ENCODE measurements at places on chromosomes 13 and 19.

DNA sequence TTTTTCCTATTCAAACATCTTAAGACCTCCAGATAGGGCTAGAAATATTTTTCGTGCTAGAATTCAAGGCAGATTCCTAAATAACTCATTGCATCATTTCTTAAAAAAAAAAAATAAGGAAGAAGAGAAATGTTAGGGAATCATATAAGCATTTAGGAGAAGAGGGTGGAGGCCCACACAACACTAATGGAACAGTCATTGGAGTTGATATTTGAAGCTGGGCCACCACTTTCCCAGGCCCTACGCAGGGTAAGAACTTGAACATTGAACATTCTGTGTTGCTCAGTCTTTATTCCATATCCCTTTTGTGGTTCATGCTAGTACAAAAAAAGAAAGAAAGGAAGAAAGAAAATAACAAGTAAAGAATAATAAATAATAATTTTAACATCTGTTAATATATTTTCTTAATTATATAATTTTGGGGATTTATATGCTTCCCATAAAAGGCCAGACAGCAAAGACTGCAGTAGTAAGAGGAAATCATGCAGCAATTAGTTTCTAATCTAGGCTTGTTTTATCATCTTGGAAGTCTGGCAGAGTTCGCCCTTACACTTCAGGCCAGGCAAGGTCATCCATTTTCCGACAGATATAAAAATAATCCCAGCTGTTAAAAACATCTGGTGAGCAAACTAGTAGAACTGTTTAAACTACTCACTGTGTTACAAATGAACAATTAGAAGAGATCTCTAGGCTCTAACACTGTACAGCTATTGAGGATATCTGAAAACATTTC is 127.7 kb downstream of the FRY start:
- DNase-seq, result no peak

- DNase-seq, result no peak
Observed at GRCh38 chr13:40079721-40080120, 424.3 kb downstream of the COG6 start.

GRCh38 chr13:45109102-45109720 is 11.1 kb upstream of the GTF2F2 start:
- no peak for DNase-seq

GRCh38 chr19:27779954-27780353 is 1433.0 kb downstream of the UQCRFS1 start:
- no peak for DNase-seq

DNA sequence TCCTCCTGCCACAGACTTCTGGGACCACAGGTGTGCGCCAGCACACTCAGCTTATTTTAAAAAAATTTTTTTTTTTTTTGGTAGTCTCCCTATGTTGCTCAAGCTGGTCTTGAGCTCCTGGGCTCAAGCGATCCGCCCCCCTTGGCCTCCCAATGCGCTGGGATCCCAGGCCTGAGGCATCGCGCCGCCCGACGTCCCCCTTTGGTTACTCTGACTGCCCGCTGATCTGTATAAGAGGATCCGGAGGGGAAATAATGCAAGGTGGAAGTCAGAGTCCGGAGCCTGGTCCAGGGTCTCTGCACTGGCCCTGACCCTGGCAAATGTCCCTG is 486 bp upstream of the ZNF805 start:
- no peak for DNase-seq

GRCh38 chr19:35030257-35031071 is at the start of gene SCN1B:
Gene SCN1B, plus strand, starts transcription at chr19:35030470. Its CDS starts 351 bp downstream, at chr19:35030821.
- DNase-seq, result peak; percentile 95

- DNase-seq, result no peak
Observed at GRCh38 chr13:28530729-28531076, 35.8 kb upstream of the FLT1 start.

DNA sequence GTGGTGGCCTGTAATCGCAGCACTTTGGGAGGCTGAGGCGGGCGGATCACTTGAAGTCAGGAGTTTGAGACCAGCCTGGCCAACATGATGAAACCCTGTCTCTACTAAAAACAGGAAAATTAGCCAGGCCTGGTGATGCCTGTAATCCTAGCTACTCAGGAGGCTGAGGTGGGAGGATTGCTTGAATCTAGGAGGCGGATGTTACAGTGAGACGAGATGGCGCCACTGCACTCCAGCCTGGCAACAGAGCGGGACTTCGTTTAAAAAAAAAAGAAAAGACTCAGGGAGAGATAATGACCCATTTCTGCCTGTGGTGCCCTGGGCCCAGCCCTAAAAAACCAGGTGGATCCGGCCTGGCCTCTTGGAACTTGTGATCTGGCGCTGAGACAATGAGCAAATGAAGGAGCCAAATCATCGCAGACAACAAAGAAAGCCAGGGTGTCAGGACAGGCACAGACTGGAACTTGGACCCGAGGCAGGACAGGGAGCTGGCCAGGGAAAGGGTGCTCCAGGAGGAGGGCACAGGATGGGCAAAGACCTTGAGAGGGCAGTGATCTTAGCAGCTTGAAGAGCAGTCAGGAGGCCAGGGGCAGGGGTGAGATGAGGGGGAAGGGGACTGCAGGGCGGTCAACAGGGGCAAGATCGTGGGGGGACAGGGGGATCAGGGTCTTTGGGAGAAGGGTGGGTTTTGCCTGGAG is 962 bp upstream of the JAK3 start:
- DNase-seq, result no peak

DNA sequence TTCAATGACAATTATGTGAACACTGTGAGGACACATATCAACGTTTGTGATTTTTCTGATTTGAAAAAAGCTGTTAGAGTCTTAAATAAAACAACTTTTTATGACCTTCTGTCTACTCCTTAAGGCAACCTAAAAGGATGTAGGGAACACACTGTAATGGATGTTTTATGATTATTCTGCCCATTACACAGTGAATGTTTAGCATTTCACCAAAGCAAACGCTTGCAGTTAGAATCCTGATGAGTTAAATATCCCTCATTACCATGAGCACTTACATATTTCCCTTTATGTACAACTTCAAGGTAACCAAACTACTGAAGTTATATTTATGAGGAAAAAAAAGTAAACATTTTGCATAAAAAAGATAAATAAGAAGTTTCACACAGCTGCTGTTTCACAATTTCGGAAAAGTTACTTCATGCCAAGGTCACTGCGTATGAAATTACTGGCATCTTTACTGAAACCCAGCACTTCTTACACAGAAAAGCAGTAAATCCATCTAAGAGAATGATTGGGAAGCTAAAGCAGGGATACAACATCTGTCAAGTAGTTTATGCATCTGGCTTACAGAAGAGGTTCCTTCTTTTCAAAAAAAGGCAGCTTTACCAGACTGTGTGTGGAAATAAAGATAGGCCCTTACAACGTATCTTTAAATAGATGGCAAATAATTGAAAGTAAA is 733.7 kb upstream of the ATXN8OS start:
- DNase-seq, result no peak

GRCh38 chr19:31832176-31832548 is 482.9 kb upstream of the TSHZ3 start:
- no peak for DNase-seq

- no peak for DNase-seq
Observed at GRCh38 chr19:41787055-41787454, 9.3 kb upstream of the CEACAM3 start.

- DNase-seq, result no peak
Observed at GRCh38 chr13:49343255-49343654, 95.5 kb downstream of the CDADC1 start.

DNA sequence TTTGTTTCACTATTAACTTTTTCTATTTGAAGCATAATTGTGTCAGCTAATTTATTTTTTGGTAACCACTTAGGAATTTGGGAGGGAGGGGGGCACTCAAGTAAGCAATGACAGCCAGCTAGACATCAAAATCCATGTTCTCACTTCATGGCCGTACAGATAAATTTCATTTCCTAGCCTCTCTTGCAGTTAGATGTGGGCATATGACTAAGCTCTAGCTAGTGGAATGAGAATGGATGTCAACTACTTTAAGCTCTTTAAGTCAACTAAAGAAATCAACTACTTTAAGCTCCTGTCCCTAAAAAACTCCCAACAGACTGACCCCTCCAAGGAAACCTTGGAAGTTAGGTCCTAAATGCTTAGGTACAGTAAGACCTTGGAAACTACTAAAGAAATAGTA is 92.0 kb downstream of the KCNRG start:
- no peak for DNase-seq

GRCh38 chr19:8831373-8831772 is 731 bp downstream of the ZNF558 start:
- DNase-seq, result no peak

GRCh38 chr13:75770592-75771011 is 134.5 kb downstream of the LMO7 start:
- DNase-seq, result no peak

DNA sequence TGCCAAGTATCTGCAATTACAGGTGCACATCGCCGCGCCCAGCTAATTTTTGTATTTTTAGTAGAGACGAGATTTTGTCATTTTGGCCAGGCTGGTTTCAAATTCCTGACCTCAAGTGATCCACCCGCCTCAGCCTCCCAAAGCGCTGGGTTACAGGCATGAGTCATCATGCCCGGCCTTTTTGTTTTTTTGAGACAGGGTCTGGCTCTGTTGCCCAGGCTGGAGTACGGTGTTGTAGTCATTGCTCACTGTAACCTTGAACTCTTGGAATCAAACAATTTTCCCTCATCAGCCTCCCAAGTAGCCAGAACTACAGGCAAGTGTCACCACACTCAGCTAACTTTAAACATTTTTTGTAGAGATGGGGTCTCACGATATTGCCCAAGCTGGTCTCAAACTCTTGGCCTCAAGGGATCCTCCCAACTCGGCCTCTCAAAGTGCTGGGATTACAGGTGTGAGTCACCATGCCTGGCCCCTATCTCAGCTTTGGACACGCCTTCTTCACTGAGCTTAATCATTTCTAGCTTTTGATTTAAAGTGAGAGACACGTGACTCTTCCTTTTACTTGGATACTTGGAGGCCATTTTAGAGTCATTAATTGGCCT is 4.0 kb upstream of the IRGC start:
- DNase-seq, result no peak

GRCh38 chr19:5292453-5292821 is 48.2 kb downstream of the PTPRS start:
- no peak for DNase-seq

DNA sequence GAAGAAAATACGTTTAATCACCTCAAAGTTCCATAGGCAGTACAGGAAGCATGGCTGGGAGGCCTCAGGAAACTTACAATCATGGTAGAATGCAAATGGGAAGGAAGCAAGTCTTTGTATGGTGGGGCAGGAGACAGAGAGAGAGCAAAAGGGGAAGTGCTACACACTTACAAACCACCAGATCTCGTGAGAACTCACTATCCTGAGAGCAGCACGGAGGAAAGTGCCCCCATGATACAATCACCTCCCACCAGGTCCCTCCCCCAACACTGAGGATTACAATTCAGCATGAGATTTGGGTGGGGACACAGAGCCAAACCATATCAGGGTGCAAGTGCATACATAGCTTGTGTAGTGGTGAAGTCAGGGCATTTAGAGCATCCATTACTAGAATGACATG is 92.3 kb upstream of the ANKRD10 start:
- DNase-seq, result no peak

- DNase-seq, result no peak
Observed at GRCh38 chr13:39957868-39958677, 302.6 kb downstream of the COG6 start.

DNA sequence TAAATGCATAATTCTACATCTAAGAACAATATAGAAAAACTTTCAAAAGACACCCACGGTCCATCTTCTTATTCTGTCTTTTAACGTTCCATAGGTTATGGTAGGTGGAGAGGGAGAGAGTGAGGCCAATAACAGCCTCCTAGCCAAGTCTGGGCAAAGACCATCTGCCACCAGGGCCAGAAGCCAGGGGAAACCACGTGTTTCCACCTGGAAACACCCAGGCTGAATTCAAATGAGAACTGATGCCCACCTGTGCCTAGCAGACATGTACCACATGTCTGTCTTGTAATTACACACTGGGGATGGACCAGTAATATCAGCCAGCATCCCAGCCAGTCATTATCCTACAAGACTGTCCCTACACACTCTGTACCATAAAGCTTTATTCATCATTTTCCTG is 1573.1 kb downstream of the EFNB2 start:
- no peak for DNase-seq

DNA sequence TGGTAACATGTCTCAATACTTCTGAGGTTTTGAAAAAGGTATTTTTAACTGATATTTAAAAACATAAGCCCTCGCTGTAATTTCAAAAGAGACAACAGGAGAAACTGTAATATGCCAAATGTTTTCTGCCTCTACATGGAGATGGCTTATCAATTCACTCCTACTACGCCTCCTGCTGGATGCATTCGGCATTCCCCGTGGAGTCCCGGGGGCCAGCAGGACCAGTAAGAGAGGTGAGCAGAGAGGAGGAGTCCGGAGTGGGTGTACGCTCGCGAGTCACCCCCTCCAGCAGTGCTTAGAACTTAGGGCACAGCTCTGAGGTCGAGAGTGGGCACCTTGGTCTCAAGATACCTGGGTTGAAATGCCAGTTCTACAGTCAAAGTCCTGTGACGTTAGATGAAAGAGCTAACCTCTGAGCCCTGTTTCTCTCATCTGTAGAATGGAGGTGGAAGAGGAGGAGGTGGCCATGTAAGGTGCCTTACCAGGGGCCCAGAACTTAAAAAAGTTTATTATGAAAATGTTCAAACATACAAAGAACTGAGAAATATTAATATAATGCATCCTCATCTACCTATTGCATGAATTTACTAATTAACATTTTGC is 110.2 kb downstream of the STK24 start:
- DNase-seq, result no peak

- DNase-seq, result no peak
Observed at GRCh38 chr13:105929505-105929904, 606.0 kb downstream of the EFNB2 start.

GRCh38 chr19:57701625-57702024 is 7.4 kb downstream of the ZNF154 start:
- no peak for DNase-seq

GRCh38 chr19:41575998-41576397 is at the start of gene CEACAM21:
Gene CEACAM21, plus strand, starts transcription at chr19:41576166. Its CDS starts 109 bp downstream, at chr19:41576275.
- peak; percentile 89 for DNase-seq

- no peak for DNase-seq
Observed at GRCh38 chr13:40292108-40292507, 374.3 kb downstream of the FOXO1 start.

- DNase-seq, result peak; percentile 26
Observed at GRCh38 chr13:32164622-32165268, 133.2 kb downstream of the FRY start.

GRCh38 chr19:2273356-2274184 is 8.4 kb downstream of the PEAK3 start:
- peak; percentile 78 for DNase-seq

- DNase-seq, result no peak
Observed at GRCh38 chr19:31641591-31641990, 292.4 kb upstream of the TSHZ3 start.

GRCh38 chr19:12090807-12091206 is 26.3 kb downstream of the ZNF844 start:
- DNase-seq, result peak; percentile 64

- no peak for DNase-seq
Observed at GRCh38 chr19:29810504-29810871, 1.3 kb upstream of the CCNE1 start.

All from upper lobe of left lung (tissue), 6 donors.